ENCODE measurements at places on chromosomes 2 and 18.

DNA sequence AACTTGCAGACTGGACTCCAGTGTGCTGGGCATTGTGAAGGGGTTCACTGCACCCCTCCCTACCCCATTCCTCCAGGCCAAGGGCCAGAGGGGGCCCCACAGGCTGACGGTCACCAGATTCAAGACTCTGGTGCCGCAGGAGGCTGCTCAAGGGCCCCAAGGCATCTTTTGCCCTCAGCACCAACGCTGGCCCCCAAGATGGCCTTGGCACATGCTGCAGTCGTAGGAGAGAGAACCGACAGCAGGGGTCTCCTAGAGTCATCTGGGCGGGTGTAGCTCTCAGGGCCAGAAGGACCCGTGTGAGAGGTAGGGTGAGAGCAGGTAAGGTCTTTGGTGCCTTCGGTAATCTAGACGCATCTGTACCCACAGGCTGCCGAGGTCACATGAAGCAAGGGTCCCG lies 18.7 kb upstream of the ODC1 start:
- DNase-seq = no peak

DNA sequence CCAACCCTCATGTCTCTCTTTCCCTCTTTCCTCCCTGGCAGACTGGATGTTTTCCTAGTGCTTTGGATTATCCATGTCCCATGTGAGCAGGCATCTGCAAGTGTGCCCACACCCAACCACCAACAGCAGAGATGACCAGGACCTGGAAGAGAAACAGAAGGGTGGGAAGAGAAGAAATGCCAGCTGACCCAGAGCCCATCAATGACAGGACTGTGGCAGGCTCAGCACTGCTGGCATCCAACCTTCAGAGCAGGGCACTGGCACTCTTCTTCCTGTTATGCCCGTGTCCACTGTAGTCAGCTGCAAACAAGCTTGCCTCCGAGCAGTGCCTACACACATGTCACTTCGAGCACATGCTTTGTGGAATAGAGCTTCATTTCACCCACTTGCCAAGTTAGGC lies 121.1 kb downstream of the TANC1 start:
- no peak for DNase-seq

DNA sequence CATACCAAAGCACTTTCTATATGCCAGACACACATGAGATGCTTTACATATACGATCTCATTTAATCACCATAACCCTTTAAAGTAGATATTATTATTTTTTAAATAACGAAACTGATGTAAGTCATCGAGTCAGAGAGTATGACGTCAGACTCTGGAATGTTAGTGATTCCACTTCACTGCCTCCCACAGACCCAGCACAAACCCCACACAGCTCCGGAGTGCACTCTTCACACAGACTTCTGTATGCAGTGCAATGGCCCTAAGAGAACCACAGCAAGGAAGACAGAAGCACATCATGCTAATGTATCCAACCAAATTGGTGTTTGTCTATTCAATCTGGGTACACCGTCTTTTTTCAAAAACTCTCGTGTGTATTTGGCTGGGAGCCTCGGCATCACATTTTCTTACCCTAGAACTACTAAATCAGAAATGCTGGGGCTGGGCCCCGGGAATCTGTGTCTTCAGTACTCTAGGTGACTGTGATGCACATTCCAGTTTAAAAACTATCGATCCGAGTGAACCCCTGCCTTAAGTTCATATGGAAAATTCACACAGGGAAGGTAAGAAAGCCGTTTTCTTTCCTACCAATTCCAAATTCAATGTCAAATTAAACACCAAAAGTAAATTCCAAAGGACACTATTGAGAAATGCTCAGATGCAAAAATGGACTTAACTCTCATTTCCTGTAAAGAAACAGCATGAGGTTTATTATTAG lies 117.7 kb upstream of the ACVR1C start:
- DNase-seq = no peak

DNA sequence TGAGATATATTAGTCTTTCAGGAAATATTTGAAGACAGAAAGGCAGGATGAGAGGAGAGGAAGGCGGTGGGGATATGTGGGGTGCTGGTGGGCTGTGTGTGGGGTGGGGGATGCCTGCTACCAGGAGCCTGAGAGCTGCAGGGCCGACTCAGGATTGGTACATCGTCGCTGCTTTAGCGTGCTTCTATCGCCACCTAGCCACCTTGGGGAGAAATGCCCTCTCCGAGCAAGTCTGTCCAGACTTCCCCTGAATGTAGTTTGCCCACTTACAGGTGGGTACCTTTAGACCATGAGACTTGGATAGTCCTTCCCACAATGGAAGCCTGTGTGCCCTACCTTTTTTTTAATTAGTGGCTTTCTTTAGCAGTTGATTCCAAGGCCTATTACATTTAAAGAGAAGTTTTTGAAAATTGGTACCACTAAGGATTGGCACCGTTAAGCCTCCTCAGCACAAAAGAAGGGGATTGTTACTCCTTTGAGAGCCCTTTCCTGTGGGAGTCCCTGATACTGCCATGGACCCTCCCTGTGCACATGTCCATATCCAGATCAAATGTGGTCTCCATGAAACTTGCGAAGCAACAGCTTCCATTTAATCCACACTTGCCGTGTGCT lies 114.1 kb upstream of the NDUFV2 start:
- DNase-seq = no peak

- DNase-seq = no peak
Observed at GRCh38 chr2:79670198-79670597, 157.3 kb downstream of the CTNNA2 start.

DNA sequence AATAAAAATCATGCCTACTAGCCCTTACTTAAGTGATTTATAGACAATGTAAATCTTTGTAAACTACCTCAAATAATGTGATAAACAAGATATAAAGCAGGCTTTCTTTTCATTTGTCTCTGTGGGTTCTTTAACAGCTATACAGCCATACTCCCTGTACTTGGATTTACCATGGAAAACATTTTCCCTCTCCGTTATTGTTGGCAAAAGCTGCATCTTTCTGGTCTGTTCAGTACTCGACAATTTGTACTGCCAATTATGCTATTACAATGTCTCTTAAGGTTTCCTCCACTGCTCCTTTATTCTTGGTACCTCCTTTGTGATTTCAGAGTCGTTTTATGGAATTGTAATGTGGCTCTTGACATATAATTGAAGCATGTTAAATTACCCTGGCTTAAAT lies 426.3 kb upstream of the PKDCC start:
- DNase-seq = no peak

DNA sequence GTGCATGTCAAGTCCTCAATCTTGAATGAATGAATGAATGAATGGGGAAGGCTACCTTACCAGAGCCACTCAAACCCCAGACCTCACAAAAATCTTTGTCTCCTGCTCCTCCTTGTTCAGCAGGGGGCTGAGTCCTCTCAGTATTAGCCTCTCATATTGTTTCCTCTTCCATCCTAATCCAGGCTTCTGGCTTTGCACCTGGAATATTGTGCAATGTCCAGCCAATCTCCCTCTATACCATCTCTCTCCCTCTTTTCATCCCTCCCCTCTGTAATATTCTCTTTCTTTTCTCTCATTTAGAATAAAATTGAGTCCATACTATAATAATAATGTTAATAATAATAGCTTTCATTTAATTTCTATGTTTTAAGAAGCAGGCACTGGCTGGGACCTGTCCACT lies 34.3 kb downstream of the ARHGAP25 start:
- no peak for DNase-seq

DNA sequence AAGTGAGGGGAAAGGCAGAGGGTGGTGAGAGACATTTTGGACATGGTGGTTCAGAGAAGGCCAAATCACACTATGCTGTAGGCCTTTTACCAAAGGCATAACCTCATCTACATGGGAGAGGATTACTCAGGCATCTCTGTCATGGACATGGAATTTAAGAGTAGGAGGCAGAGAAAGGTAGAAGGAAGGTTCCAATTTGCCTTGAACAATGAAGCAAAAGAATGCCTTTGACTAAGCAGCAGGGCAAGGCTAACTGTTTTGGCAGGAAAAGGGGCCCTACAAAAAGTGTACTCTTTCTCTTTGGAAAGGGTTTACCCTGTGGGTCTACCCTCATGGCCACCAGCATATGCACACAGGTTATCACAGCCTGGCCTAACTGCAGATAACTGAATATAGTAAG lies 45.6 kb upstream of the RNU4ATAC start:
- DNase-seq = peak; percentile 43

DNA sequence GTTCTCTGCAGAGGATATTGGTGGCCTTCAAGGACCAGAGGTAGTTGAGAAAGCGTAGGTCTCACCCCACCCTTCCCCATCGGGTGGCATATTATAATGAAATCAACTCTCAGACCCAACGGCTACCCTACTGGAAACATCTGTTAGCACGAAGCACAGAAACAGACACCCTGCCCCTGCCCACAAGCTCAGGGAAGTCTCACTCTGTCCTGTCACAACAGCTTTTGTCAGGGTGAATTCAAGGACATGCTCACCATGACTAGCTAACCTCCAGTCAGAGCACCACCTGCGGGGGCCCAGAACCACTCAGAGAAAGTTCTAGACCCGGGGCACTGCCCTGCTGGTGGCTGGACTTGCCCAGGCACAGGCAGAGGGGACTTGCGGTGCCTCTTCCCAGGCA lies 3.5 kb upstream of the B3GNT7 start:
- no peak for DNase-seq

DNA sequence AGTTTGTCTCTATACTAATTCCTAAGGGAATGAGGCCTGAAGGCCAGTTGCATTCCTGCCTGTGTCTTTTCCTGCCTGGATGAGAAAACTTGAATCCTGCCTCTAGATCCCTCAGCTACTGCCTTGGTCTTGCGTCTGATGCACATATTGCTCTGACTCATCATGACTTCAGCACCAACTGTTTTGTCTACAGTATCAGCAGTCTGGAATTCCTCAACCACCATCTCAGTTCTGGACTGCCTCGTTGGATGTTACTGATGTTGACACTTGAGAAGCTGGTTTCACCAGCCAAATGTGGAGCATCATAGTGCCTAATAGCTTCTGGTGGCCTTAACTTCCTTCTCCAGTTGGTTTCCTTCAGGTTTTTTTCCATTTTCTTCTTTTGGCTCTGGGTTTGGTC lies 211.0 kb downstream of the CTNNA2 start:
- DNase-seq = peak; percentile 96

DNA sequence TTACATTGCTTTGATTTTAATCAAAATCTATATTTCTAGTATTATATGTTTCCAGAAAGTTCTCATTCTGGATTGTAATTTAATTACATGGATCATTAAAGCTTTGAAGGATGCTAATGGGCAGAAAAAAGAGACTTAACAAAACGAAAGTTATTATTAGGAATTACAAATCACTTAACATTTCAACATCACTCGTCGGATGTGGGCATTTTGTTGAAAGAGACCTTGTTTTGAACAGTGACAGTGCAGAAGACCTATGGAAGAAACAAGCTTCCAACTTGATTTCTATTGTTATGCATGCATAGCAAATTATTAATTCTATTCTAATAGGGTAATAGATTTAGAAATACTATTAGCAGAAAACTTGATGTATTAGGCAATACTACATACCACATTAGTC lies 31.4 kb upstream of the DARS1 start:
- DNase-seq = no peak

DNA sequence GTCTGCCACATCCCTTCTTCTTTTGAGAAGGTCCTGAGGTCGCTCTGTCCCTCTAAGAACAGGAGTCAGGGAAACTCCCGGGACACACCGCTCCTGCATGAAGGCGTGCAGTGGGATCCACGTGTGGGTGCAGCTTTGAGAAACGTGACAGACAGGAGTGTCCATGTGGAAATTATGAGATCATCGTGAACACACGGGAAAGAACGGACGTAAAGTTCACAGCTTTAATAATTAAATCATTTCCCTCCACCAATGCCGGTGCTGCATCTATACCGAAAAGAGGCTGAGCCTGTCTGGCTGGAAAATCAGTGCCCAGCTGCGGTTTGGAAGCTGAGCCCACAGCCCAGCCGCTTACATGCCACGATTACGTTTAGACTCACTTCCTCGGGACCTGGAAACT lies 372.4 kb upstream of the SALL3 start:
- DNase-seq = no peak

DNA sequence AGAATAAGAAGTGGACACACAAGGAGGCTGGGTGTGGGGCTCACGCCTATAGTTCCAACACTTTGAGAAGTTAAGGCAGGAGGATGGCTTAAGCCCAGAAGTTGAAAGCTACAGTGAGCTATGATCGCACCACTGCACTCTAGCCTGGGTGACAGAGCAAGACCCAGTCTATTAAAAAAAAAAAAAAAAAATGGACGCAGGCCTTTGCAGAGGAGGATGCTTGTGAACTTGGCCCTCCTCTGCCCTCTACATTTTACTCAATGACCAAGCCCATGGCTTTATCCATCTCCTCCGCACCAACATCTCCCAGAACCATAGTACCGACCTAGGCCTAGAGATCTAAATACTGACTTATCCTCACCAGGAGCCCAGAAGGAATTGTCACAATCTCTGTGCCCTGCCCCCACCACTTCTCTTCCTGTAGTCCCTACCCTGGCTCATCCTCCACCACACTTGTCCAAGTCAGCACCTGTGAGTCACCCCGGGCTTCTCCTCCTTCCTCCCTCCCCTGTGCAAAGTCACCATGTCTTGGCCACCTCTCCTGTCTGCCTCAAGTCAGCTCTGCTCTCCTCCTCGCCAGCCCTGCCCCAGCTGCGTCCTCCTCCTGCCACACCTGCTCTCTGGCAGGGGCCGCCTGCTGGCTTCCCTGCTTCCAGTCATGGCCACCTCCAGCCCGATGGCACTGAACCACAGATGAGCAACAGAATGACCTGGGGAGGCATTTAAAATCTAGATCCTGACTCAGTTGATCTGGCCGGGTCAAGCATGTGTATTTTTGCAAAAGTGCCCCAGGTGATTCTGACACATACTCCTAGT lies 35.8 kb upstream of the ASPRV1 start:
- no peak for DNase-seq

GRCh38 chr2:31070339-31071125 lies 67.7 kb downstream of the GALNT14 start:
- no peak for DNase-seq

DNA sequence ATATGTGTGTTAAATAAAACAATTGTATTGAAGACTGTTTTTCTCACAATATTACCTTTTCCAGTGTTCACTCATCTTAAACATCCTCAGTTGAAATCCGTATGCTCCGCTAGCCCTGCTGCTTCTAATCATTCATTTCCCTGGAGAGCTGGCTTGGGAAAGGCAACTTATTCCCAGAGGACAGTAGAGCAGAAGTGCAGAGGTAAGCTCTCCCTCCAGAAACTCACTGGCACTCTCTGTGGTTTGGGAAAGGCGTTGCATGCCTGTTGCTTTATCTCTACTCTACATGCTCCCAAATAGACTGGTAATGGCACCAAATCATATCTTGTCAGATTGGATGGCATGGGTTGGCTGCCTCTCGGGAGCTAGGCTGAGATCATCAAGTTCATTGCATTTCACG lies 117.1 kb upstream of the BOD1L2 start:
- DNase-seq = no peak

GRCh38 chr2:240623531-240624010 lies 1.7 kb upstream of the GPR35 start:
- no peak for DNase-seq

- no peak for DNase-seq
Observed at GRCh38 chr2:32712870-32713269, 85.0 kb downstream of the TTC27 start.

- DNase-seq = no peak
Observed at GRCh38 chr2:19579461-19579860, 221.0 kb upstream of the OSR1 start.

- DNase-seq = no peak
Observed at GRCh38 chr2:179580378-179581146, 280.9 kb downstream of the ZNF385B start.

- DNase-seq = no peak
Observed at GRCh38 chr2:98716786-98717185, 14.1 kb downstream of the MGAT4A start.

GRCh38 chr2:238905644-238906043 lies 57.8 kb downstream of the TWIST2 start:
- DNase-seq = no peak

GRCh38 chr18:26086959-26087358 lies 3.5 kb downstream of the SS18 start:
- DNase-seq = no peak
